NCI-H2107 (cell line): ENCODE measurements at places on chromosomes 16 and 17.

DNA sequence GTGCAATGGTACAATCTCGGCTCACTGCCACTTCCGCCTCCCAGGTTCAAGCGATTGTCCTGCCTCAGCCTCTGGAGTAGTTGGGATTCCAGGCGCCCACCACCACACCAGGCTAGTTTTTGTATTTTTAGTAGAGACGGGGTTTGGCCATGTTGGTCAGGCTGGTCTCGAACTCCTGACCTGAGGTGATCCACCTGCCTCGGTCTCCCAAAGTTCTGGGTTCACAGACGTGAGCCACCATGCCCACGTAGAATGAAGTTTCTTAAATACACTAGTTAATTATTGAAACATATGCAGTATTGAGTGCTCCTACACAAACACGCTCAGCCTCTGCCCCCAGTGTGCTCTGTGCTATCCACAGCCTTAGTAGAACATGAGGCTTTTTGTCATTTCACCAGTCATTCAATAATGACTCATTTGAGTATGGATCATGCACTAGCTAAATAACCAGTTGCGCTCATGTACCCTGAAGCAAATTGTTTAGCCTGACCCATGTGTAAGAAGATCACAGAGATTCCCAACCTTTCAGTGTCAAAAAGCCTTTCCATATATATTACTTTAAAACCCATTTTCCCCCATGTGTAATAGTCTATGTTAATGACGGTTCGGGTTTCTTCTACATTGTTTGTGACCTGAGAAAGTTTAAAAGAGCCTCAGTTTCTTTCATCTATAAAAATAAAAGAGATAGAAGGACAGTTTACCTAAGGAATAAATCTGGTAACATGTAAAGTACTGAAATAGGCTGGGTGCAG, 49.7 kb downstream of the TUBD1 start:
- no peak for DNase-seq

DNA sequence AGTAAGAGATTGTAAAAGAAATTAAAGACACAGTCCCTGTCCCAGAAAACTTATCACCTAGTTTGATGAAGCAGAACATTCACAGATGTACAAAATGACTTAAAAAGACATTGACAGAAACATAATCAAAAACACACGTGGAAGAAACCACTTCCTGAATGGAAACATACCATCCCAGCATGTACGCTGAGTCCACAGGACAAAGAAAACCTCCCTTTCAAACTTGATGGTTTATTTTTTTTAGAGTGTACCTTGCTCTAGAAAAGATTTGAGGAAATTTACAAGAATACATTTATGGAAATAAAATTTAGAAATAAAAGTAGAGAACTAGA, 140.9 kb downstream of the PMP22 start:
- DNase-seq, result no peak

DNA sequence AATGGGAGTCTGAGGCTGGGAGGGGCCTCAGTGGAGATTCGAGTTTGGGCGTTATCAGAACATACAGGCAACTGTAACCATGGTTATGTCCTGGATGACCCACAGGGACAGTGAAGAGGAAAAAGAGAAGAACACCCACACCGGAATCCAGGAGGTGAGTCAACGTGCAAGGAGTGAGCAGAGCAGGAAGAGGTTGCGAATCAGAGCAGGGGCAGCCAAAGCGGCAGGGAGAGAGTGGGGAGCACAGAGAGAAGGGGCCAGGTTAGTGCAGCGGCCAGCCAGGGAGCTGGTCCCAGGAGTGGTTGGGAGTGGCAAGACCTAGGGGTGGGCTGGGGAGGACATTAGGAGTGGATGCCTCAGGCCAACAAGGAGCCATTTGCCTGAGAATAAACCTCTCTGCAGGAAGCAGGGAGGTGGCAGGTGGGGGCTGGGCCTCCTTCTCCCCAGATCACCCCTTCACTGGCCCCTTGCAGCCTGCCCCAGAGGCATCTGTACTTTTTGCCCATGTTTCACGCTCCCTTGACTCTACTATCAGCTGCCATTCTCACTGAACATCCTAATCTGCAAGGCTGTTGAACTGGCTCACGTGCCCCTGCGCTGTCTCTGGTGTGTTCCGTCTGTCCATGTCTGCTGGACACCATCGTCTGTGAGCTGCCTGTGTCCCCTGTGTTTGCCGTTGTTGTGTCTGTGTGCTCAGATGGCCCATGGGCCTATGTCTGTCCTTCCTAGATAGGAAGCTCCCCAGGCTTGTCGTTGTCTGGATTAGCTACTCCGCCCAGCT, 5.1 kb downstream of the KRT13 start:
- no peak for DNase-seq

DNA sequence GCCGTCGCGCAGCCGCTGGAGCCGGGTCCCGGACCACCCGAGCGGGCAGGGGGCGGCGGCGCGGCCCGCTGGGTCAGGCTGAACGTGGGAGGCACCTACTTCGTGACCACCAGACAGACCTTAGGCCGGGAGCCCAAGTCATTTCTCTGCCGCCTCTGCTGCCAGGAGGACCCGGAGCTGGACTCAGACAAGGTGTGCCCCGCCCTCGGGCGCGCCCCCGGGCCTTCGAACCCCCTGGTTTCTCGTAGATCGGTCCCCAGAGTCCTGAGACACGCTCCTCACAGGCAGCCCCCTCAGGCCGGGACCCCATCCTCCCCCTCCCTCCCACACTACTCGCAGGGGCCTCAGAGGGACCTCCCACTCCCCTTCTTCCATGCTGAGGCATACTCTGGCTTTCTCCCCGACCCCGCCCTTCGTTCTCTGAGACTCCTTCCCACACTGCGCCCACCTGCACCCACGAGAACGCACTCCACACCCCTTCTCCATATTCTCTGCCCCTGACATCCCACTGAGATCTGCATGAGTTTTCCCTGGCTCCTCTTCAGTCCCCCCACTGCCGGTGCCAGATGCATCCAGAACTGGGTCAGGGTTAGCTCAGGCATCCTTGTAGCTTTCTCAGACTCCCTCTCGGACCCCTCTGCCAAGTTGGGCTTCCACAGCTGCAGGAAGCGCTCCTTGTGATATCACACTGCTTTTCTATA, 523 bp downstream of the KCTD2 start:
- DNase-seq, result no peak

GRCh38 chr17:14427900-14428647, 127.2 kb downstream of the HS3ST3B1 start:
- no peak for DNase-seq

- DNase-seq, result no peak
These were observed 2.5 kb downstream of the CISD3 start for GRCh38 chr17:38732376-38733281.

DNA sequence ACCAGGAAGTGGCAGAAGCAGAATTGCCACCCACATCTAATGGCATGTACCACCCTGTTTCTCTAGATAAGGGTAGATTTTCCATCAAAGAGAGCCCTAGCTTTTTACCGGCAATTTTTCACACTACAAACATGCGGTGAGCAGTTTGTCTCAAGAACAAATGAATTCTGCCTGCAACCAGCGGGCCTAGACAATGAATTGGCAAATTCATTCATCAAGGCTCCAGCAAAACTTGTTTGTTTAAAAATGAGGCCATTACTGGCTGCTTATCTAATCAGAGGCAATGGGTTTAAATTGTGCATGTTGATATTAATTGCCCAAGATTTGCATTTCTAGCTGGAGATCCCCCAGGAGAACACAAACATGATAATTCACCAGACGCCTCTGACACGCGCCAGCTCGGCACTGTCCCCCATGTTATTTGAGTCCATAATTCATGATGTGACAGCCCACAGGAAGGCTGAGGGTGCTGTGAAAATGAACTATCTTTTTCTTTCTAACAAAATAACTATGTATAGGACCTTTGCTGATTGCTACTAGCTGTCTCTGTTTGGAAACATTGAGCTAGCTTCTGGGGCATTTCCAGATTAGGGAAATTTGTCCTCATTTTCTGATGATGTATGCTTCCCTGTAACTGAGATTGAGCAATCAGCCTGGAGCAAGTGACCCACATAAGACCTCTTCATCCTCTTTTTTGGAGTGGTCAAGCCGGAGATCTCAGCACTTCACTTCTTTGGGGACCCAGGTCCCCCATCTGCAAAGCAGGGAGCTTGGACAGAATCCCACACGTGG, 80.8 kb downstream of the CNGB1 start:
- DNase-seq, result no peak

GRCh38 chr16:77723108-77723514, 797 bp downstream of the NUDT7 start:
- no peak for DNase-seq

- DNase-seq, result no peak
These were observed 368.8 kb upstream of the CDH8 start for GRCh38 chr16:62404842-62405611.

- DNase-seq, result no peak
These were observed 29.4 kb upstream of the NUDT16L1 start for GRCh38 chr16:4663777-4664465.

GRCh38 chr16:85098565-85098964, 13.7 kb downstream of the CIBAR2 start:
- DNase-seq, result no peak

GRCh38 chr16:11196286-11196828, 59.6 kb downstream of the SOCS1 start:
- DNase-seq, result no peak

GRCh38 chr16:84136331-84137125, 8.4 kb downstream of the HSDL1 start:
- DNase-seq, result no peak

GRCh38 chr17:73196500-73196899, 3.6 kb downstream of the COG1 start:
- DNase-seq, result peak; percentile 64

GRCh38 chr16:23104032-23104955, 45.0 kb downstream of the USP31 start:
- DNase-seq, result no peak

DNA sequence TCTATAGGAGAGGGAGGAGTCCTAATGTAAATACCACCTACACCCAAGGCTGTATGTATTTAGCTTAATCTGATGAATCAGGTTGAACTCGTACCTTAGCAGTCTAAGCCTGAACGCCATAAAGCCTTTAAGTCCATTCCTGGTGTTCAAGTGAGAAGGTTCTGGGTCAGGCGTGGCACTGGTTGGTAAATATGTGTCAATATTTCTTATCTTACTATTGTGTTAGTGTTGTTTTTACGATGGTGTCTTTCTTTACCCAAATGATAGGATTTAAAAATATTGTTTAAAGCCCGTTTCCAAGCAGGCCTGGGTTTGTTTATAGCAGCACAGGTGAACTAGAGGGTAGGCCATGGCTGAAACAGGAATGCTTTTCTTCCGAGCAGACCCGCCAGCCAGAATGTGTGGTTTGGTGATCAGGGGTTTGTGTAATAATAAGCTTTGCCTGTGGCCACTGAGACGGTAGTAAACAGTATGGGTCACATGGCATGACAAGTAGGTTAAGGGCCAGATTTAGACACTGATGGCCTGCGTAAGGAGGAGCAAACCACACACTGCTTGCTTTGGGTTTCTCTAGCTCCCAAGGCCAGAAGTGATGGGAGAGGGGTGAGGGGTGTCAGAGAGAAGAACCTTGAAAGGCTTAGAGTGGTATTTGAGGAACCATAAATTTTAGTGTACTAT, 3.3 kb downstream of the TMEM94 start:
- no peak for DNase-seq

- no peak for DNase-seq
These were observed 98.2 kb upstream of the NOL11 start for GRCh38 chr17:67619555-67619954.

GRCh38 chr16:23607726-23608125, 11.6 kb upstream of the NDUFAB1 start:
- DNase-seq, result no peak

DNA sequence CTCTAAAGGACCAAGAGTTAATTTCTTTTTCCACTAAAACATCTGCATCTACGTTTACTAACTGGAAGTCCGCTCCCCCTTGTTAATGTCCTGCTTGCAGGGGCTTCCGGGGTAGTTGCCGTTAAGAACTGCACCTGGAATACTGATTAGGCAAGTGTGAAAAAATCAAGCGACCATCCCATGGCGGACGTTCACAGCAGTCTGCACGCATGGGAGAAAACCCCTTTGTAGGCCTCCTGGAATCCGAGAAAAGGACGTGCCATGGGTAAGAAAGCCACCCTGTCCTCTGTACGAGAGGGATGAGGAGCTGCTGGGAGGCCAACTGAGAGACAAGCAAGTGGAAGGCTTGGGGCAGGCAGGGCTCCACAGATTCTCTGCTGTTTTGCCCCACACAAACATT, 14.9 kb downstream of the SNN start:
- DNase-seq, result no peak

GRCh38 chr17:10683853-10684252, 13.5 kb downstream of the SCO1 start:
- no peak for DNase-seq

- DNase-seq, result no peak
These were observed 6.2 kb downstream of the CES5A start for GRCh38 chr16:55868980-55869379.

GRCh38 chr16:15775663-15776304, 81.0 kb downstream of the MYH11 start:
- no peak for DNase-seq

GRCh38 chr17:5431949-5432556, 6.9 kb downstream of the C1QBP start:
- DNase-seq, result no peak

DNA sequence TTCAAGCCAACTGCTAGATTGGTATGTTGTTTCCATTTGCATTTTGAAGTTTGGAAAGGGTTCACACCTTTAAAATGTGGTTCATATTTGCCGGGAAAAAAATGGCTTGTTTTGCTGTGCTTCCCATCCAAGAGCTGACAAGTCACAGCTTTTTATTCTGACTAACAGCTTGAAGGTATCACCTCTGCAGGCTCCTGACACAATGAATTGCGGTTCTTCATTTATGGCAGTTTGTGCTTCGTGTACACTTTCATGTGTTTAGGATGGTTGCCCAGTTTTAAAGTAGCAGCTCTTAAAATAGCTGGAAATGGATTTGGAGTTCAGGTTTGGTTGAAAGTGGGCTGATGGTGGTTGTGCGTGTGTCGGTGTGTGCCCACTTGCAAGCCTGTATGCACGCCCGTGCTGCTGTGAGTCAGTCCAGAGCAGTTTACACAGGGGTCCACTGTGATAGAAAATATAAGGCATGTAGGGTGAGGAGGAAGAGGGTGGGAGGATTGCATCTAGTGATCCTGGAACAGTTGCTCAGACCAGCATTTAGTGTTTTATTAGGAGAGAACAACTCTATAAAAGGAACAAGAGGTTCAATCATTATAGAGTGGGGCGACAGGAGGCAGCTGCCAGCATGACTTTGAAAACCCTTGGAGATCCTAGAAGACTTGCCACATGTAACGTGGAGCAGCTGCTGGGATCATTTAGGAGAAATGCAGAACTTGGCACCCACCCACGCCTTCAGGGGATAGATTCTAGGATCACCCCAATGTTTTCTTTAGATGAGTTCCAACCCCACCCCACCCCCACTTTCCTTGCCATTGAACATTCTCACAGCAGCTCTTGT, 108.0 kb upstream of the TBX2 start:
- DNase-seq, result no peak
